Osteoblast (primary cell): ENCODE measurements at places on chromosomes 3 and 15. TPM values are rescaled to one million over a fixed set of nuclear protein-coding genes. Genes with fewer than 3 reads are reported as not detected.
A peak's percentile ranks its signal among the peaks of the same experiment; 100 is the strongest.

ILDR1 gene
- total RNA-seq = not detected in 2 replicates

C3orf33 gene
- total RNA-seq = 2.5 and 4.7 TPM in 2 replicates

ZNF502 gene
- total RNA-seq = 4.0 and 4.7 TPM in 2 replicates

FEZF2 gene
- total RNA-seq = not detected in 2 replicates

GRCh38 chr3:160444411-160444810, 5.2 kb downstream of the TRIM59 start:
- peak; percentile 35 for DNase-seq

- DNase-seq = peak; percentile 84
Measured at GRCh38 chr15:39976291-39977274, 42.7 kb downstream of the EIF2AK4 start.

- DNase-seq = no peak
Measured at GRCh38 chr15:51870774-51871173, 41.3 kb downstream of the TMOD3 start.

DNA sequence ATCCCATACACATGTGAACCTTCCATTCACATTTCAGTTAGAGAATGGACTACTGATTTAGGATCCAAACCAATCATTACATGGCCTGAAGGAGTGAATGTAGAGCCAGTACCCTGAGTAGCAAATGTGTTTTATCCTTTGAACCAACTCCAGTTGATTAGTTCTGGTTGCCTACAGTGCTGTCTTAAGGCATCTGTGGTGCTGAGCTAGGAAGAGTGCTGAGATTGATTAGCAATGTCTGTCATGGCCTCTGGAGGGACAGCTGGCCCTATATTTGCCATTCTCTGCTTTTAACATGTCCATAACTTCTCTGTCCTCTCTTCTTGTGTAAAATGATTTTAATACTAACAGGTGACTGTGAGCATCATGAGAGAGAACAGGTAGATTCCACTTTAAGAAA, 11.1 kb downstream of the LRTM1 start:
- DNase-seq = no peak

DNA sequence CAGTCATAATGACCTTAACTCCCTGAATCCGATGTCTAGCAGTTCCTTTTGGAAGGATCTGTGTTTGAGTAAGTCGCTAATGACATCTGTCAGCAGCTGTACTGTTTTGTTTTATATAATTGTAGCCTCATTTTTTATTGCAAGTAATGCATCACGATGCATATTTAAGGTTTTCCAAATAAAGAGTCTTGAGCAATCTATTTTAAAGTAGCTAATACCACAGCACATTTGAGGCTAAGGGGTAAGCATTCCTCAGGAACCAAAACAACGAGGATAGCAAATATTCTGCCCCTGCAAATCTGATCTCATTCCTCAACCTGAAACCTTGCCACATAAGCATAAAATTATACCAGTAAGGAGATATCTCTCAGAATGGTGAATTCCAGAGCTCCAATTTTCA, 98.7 kb downstream of the TBC1D5 start:
- no peak for DNase-seq

DNA sequence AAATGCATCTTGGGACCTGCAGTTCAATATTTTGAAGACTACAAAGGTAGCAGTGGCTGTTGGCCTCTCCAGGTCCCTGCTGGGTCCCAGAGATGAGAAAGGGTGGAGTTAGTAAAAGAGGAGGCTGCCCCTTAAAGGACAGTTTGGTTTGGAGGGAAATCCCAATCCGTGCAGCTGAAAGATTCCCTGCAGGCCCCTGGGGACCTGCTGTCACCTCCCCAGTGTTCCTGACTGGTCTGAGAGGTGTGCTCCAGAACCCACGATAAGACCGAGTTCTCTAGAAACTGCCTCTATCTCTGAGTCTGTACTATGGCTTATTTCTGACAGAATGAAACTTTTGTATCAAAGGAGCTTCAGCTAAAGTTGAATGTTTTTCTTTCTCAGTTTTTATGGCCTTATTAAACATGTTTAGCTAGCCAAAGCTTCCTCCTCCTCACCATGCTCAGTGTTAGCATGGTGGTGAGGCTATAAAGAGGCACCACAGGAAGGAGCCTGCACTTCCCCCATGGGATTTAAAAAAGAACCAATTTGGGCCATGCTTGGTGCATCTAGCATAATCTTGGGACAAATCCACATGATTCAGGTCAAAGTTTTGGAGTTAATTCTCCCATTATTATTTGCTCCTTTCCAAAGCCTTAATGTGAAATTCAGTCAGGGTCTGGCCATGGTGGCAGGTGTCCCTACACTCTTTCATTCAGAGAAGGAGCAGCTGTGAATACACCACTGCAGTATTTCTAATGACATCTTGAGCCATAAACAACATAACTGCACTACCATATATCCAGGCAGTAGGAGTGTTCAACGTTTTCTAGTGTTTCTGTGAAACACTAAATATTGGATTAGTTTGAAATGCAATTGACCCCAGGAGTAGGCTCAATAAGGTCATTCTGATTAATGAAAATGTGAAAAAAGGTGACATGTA, 74.4 kb downstream of the ATP1B3 start:
- DNase-seq = no peak

DNA sequence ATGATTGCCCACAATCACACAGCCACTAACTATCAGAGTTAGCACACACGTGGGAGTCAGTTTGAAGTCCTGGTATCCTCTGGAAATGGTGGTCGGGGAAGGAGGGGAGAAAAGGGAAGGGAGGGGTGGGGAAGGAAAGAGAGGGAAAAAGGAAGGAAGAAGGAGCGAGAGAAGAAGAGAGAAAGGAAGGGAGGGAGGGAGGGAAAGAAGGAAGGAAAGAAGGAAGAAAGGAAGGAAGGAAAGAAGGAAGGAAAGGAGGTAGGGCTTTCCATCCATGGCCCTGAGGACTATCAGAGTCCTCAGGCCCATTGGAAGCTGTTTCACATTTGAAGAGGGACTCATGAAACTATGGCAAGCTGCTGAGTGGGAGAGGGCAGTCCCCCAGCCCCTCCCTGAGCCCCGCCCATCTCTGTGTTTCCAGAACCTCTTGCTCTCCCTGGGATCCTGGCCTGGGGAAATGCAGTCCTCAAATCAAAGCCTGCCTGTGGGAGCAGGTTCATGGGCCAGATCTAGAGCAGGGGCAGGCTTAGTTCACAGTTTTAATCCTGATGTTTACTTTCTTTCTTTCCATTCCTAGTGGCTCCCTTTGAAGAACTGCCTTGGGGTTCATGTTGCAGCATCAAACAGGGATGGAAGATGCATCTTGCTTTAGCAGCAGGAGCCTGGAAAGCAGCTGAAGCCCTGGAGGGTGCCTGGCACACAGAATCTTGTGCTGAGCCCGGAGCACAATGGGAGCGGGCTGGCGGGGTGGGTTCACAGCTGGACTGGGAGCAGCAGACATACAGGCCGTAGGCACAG, 66.1 kb upstream of the GLCE start:
- no peak for DNase-seq

- DNase-seq = no peak
Measured at GRCh38 chr15:31503256-31503655, 176.6 kb downstream of the KLF13 start.

DNA sequence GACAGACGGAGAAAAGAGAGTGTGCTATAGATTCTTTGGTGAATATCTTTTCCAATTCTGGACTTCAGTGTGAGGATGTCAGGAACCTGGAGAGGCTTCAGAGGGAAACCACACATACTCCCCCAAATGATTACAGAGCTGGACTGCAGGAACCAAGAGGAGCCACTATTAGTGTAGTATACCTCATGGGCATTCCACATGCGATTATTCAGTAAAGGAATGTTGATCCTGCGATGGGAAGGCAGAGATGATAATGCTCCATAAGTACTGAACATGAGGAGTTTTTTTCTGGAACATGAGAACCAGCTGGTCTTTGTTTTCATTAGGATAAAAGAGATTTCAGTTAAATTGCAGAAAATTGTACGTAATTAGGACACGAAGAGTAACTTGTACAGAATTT, 18.7 kb downstream of the STARD9 start:
- DNase-seq = no peak

DNA sequence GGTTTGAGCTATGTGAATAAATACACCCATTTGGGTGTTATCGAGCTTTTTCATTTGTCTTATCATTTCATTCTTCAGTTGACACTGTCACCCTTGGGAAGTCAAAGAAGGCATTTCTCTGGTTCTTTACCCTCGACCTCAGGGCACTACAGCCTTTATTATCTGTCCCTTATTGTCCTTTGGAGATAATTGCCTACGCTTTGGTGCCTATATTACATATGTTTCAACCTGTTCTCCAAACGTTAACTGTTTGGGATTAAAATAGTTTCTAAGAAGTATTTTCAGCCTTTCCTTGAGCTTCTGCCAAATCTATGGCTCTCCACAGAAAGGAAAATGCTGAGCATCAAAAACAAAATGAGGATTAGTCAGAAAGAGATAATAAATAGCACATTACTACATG, 395.4 kb upstream of the ADAMTS9 start:
- DNase-seq = no peak

DNA sequence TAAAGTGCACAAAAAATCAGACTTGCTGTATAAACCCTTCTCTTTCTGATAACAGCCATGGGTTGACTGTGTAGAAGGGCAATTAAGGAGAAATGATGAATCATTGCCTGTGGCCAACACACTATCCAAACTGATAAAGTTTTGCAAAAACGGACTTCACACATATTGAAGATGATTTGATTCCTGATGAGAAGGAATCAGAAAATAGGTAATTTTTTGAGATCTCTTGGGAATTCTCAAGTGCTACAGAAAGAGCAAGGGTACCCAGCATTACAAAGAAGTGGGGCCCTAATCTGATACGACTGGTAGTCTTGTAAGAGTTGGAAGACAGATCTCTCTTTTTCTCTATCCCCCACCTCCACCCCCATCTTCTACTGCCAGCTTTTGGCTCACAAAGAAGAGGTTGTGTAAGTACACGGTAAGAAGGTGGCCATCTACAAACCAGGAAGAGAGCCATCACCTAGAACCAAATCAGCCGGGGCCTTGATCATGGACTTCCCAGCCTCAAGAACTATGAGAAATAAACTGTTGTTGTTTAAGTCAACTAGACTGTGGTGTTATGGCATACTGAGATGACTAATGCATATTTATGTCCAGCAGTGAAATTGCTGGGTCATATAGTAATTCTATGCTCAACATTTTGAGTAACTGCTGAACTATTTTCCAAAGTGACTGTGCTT, 254.7 kb downstream of the EDEM1 start:
- no peak for DNase-seq

DNA sequence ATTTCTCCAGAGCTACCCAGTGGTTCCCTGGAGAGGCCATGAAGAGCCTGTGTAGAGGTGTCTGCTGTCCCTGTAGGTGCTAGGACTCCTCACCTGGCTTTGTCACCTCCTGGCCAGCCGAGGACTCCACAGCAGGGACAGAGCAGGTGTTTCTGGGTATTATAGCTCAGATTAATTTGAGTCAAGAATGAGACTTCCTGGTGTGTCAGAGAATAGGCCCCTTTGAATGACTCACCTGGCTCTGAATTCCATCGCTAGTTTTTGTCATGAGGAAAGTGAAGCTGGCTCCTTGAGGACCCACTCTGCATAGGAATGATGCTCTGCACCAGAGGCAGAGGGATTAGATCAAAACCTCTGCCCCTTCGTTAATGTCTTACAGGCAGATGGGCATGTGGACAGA, 167.5 kb upstream of the TOPAZ1 start:
- DNase-seq = peak; percentile 71

DNA sequence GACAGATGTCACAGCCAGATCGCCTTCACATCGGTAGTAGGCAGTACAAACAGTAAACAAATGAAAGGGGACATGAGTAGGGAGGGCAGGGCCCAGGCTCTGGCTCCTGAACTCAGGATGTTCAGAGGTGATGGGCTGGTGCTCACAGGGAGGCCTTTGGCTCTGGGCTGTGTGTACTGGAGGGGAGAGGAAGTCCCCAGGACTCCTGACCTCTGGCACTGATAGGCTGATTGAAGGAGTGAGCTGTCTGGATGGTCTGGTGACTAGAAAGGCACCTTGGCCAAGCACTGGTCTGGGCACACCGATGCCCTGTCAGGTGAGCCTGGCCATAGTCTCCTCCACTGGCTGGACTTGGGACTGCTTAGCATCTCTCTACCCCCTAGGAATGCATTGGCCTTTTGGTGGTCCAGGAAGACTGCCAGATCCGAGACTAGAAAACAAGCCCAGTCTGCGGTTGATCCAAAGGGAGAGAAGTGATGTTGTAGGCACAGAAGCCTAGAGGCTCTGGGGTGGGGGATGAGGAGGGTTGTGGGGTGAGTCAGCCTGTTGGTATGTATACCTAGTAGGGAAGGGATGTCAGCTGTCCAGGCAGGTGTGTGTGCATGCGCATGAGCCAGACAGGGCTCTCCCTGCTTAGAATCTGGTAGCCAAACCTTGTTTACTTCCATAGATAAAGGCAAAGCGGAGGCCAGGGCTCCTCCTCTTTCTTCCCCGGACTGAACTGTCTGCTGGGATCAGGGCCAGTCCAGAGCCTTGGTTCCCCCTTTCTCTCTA, 1.9 kb downstream of the SPINT1 start:
- peak; percentile 72 for DNase-seq

GRCh38 chr15:100770661-100771584, 108.7 kb upstream of the ALDH1A3 start:
- peak; percentile 68 for DNase-seq

- no peak for DNase-seq
Measured at GRCh38 chr3:144380849-144381248, 409.2 kb downstream of the DIPK2A start.

- DNase-seq = peak; percentile 83
Measured at GRCh38 chr3:32685543-32686185, 676 bp downstream of the CNOT10 start.

GRCh38 chr3:165855581-165855980, 18.4 kb upstream of the BCHE start:
- no peak for DNase-seq
